ENCODE measurements at places on chromosomes 5 and 9.

DNA sequence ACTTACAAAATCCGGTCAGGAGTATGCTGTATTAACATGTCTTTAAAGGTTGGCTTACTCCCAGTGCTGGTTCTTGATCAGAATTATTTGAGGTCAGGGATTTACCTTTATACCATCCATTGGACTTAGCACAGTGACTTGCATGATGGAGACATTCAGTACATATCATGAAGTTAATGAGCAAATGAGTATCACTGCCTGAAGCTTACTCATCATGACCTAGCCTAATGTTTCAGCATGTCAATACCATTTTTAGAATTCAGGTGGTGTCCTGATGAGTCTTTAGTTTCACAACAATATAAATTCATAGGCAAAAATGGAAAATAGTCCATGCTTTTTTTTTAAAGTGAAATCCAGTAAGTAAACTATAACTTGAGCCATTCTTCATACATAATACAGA lies 226.0 kb upstream of the C9orf72 start:
- no peak for DNase-seq

DNA sequence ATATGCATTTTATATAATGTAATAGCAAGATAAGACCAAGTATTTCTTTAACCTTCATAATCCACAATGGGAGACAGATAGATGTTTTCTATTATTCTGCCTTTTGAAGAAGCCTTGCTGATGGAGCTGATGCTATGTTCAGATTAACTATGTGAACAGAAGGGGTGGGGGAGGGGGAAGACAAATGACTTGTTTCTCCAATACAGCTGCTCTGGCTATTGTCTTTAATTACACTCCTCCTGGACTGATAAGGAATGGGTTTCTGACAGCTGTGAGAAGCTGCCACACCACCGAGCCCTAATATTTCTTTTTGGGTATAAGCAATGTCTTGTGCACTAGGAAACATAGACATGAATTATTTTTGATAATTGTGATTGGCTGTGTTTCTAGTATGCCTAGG lies 62.0 kb downstream of the CAVIN4 start:
- DNase-seq = no peak

DNA sequence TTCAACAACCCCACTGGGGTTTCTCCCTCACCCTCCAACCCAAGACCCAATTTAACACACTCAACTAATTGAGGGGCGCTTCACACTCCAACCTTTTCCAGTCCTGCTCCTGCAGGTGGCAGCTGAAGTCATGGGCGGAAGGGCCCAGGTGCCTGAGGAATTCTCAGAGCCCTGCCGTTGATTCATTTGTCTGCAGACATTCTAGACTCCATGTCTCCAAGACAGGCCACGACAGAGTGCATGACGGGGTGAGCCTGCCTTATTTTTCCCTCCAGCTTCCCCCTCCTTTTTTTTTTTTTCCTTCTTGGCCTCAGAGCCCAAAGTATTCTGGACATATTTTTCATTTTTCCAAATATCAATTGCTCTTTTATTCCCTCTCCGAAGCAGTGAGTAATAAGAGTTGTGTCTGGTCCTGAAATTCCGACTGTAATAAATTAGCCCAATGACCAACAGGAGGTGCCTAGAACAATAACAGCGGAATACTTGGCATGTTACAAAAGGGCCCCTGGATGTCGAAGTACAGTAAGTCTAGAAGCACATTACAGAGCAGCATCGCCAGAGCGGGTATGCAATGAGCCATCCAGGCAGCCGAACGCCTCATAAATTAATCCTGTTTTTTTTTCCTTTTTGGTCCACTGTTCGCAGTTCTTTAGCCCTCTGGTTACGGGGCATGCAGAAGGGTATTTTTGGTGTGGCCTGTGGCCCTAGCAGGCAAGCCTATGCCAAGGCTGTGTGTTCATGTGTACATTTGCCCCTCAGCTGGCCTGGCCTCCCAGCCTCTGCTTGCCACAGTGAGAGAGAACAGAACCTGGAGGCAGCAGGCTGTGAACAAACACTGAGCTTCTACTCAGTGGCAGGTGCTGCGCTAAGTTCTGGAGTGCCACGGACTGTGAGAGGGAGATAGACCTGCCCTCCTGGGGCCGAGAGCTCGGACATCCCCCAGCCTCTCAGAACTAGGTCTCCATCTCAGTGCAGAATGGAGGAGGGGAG lies 8.6 kb upstream of the SMIM23 start:
- no peak for DNase-seq

DNA sequence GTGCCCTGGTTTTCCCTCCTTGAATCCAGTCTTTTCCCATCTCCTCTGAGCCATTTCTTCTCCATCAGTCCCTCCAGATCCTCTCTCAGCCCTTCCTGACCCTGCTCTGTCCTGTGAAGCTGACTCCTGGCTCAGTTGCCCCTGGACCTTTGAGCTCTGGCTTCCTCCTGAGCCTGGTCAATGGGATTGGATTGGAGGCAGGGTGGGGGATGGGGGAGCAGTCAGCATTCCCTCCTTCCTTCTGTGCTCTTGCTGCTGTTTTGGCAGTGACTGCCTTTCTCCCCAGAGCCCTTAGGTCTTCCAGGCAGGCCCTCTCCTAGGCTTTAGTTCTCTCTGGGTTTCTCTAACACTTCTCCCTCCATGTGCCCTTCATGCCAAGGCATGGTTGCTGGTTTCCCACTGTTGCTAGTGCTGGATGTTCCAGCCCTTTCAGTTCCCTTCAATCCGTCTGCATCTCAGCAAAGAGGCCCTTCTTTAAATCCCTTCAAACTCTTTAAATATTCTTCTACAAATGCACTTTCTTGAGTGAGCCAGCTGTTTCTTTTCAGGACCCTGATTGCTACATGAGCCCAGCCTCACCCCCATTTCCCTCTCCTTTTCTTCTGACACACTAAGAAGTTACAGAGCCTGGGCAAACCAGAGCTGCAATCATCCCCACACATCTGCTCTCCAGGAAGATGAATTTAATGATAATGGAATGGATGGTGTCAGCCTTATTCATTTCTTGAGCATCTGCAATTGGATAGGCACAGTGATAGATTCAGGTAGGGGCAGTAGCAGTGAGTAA lies 2.2 kb downstream of the TNFSF15 start:
- no peak for DNase-seq

GRCh38 chr9:87441251-87441650 lies 56.4 kb upstream of the DAPK1 start:
- DNase-seq = no peak

- DNase-seq = no peak
Observed at GRCh38 chr5:81884871-81885270, 87.0 kb upstream of the ATG10 start.

Measured in SW 1271 (cell line).